Karpas-422 (cell line): ENCODE measurements at places on chromosomes 2 and 18. TPM values are rescaled to one million over a fixed set of nuclear protein-coding genes. Genes with fewer than 3 reads are reported as not detected.

SH3RF3 gene
- 0.11 and 0.34 TPM in 2 replicates for total RNA-seq

DNA sequence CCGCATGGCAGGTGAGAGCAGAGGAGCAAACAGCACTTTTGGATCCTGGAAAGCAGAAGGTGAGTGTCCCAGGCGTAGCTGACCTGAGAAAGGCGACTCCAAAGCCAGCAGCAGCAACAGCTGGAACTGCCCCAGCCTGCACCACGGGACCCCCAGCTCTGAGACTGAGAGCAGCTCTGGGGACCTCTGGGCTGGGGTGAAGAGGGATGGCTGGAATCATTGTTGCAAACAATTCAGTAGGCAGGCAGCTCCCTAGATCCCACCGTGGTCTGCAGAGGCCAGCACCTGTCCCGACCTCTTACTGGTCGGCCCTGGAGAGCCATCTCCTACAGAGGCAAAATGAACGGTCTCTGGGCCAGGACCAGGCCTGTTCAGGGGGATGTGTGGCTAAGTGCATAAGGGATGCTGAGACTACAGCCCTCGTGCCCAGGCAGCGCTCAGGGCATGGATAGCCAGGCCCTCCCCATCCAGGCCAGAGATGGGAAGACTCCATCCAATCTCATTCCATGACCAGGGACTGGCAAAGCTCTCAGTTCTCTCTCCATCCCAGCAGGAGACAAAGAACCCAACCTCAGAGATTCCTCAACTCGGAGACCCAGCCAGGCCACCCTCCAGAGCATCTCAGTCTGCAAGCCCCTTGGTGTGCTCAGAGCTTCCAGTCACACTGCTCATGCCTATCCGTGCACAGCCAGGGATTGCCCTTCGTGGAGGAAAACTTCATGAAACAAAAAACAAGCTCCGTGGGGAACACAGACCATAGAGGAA is 38.2 kb upstream of the ALPP start:
- H3K4me1 ChIP-seq, result no peaks in the 10 kb centered on the region
- H3K4me3 ChIP-seq, result no peak overlapping the region
- H3K27me3 ChIP-seq, result no peaks in the 10 kb centered on the region
- DNase-seq, result no peak
- no peaks in the 10 kb centered on the region for H3K36me3 ChIP-seq
- H3K27ac ChIP-seq, result no peak overlapping the region

- no peak overlapping the region for H3K4me3 ChIP-seq
- DNase-seq, result no peak
- H3K4me1 ChIP-seq, result no peaks in the 10 kb centered on the region
- H3K27me3 ChIP-seq, result no peaks in the 10 kb centered on the region
- no peak overlapping the region for H3K27ac ChIP-seq
These were observed 244.4 kb downstream of the ATAD2B start for GRCh38 chr2:23682481-23682880.

DNA sequence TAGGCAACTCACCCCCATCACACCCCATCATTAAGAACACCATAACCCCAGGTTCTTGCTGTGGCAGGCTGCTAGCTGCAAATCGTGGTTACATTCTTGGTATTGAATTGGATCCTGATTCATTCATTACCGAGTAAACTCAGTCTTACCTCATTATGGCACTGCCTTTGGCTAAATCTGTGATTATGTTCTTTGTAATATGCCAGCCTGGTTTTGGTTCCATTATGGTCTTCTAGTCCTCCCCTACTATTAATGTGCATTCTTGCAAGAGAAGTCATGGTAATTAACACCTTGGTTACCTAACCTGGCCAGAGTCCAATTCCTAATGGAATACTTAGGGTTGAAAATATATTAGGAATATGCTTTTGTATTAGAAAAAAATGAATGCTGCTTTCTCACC is 258.9 kb upstream of the APCDD1 start:
- H3K27me3 ChIP-seq, result no peaks in the 10 kb centered on the region
- H3K4me3 ChIP-seq, result no peak overlapping the region
- no peaks in the 10 kb centered on the region for H3K4me1 ChIP-seq

- DNase-seq, result no peak
- no peak overlapping the region for H3K27ac ChIP-seq
These were observed 147.0 kb downstream of the ANTXR1 start for GRCh38 chr2:69159986-69160385.

- peaks cover 4% of the 10 kb centered on the region; the same call in 1 of the 2 replicates for H3K4me1 ChIP-seq
- H3K36me3 ChIP-seq, result no peaks in the 10 kb centered on the region
- H3K27ac ChIP-seq, result no peak overlapping the region
- DNase-seq, result no peak
These were observed 157.3 kb upstream of the SALL3 start for GRCh38 chr18:78822171-78822948.

RAB6D gene
- total RNA-seq, result not detected in 2 replicates

DNA sequence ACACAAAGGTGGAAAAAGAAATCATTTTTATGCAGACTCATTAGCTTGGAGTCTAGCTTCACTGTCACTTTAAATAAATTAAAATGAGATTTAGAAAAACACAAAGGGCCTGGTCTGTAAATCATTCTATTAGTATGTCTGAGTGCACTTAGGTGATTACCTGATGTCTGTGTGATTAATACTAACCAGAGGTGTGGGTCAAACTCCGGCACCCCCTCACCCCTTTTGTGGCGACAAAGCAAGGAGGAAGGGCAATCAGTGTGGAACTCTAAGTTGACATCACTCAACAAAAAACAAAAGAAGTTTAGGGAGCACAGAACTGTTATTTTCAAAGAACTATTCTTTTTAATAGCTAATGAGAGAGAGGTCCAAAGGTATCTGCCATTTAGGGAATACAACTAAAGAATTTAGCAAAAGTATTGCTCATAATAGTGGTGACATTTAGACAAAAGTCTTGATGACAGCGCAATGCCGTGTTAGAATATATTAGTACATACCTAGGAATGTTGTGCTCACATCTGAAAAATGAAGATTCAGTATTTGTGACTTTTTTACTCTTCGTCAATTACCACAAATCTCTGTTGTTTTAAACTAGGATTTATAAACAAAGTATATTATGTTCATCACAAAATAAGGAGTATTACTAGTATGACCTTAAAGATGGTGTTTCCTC is 66.3 kb downstream of the ZEB2 start:
- no peak overlapping the region for H3K4me3 ChIP-seq
- H3K27ac ChIP-seq, result no peak overlapping the region
- no peaks in the 10 kb centered on the region for H3K27me3 ChIP-seq
- H3K4me1 ChIP-seq, result peaks cover 66% of the 10 kb centered on the region
- no peak for DNase-seq
- no peaks in the 10 kb centered on the region for H3K36me3 ChIP-seq

ACMSD gene
- not detected in 2 replicates for total RNA-seq

DNA sequence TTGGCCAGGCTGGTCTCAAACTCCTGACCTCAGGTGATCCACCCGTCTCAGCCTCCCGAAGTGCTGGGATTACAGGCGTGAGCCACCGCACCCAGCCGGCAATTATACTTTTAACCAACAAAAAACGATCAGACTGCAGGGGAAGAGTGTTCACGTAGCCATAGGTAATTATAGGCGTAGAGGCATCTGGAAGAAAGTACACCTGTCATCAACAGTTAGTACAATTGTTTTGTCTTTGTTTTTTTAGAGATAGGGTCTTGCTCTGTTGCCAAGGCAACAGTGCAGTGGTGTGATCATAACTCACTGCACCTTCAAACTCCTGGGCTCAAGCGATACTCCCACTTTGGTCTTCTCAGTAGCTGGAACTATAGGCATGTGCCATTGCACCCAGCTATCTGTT is 20.0 kb downstream of the ST3GAL5 start:
- no peaks in the 10 kb centered on the region for H3K27me3 ChIP-seq
- no peak overlapping the region for H3K27ac ChIP-seq
- H3K4me3 ChIP-seq, result no peak overlapping the region
- no peaks in the 10 kb centered on the region for H3K4me1 ChIP-seq
- no peaks in the 10 kb centered on the region for H3K36me3 ChIP-seq
- no peak for DNase-seq

DNA sequence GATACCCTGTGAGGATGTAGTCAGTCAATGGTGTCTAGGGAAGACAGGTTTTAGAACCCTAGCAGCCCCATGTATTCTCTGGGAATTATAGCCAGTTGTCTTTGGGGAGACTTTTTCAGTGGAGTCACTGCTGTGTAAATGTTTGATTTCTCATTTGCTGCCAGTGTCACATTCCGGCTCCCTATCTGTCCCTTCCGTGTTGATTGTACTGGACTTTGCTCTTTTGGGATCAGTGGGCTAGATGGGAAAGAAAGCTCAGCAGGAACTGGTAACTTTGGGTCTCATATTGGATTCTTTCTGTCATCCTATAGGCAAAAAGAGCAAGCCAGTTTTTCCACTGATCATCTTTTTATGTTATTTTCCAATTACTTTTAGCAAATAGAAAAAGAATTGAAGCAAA is 70.1 kb downstream of the GTF3C3 start:
- no peaks in the 10 kb centered on the region for H3K27me3 ChIP-seq
- no peak overlapping the region for H3K27ac ChIP-seq
- no peaks in the 10 kb centered on the region for H3K4me1 ChIP-seq
- peaks cover 66% of the 10 kb centered on the region for H3K36me3 ChIP-seq
- no peak for DNase-seq

- H3K27me3 ChIP-seq, result no peaks in the 10 kb centered on the region
- H3K27ac ChIP-seq, result no peak overlapping the region
- no peak overlapping the region for H3K4me3 ChIP-seq
- peaks cover 14% of the 10 kb centered on the region for H3K4me1 ChIP-seq
These were observed 118.4 kb downstream of the LNPK start for GRCh38 chr2:175883586-175884194.

DNA sequence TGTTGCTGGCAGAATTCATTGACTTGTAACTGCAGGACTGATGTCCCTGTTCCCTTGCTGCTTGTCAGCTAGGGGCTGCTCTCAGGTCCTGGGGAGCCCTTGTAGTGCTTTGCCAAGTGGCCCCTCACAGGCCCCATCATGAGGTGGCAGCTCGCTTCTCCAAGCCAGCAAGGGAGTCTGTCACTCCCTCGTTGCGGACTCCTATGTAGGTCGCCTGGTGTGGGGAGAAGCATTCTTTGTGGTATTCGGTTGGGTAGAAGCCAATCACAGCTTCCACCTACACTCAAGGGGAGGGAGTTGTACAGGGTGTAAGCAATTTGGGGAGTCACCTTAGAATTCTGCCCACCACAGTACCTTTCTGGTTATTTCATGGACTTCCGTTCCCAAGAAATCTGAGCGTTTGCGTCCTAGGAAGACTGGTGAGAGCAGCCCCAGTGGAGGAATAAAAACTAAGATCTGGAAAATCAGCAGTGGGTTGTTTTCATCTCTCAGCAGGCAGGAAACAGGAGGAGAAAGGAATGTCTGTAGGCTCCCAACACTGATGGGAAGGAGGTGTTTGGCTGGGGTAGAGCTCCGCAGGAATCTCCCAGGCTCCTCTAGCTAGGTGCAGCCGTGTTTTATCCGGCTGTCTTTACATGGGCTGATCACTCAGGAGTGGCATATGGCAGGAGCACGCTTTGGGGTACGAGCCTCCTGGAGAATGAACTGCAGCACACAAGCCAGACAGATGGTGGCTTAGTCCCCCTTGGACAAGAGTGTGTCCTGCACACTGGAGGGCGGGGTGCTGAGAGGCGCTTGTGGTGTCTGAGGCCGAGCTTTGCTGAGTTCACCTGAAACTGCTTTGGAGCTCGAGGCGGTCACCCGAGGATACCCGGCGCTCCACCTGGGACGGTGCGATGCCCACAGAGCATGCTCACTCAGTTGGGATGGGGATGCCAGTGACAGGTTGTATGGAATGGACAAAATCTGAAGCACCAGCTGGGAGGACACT is 58.3 kb downstream of the LDLRAD4 start:
- no peaks in the 10 kb centered on the region for H3K27me3 ChIP-seq
- no peaks in the 10 kb centered on the region for H3K4me1 ChIP-seq
- H3K36me3 ChIP-seq, result no peaks in the 10 kb centered on the region; the same call in 1 of the 2 replicates
- H3K27ac ChIP-seq, result no peak overlapping the region

DNA sequence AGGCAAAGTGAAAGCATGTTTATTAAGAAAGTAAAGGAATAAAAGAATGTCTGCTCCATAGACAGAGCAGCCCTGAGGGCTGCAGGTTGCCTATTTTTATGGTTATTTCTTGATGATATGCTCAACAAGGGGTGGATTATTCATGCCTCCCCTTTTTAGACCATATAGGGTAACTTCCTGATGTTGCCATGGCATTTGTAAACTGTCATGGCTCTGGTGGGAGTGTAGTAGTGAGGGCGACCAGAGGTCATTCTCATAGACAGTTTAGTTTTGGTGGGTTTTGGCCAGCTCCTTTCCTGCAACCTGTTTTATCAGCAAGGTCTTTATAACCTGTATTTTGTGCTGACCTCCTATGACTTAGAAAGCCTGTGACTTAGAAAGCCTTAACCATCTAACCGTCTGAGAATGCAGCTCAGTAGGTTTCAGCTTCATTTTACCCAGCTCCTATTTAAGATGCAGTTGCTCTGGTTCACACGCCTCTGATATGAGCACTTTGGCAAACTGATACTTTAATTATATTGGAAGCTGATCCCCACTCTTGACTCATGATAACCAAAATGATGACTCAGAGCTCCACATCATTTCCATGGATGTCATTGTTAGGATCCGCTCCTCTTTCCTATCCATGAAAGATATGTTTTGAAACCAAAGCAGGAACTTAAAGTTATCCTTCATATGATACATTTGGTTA is 14.5 kb upstream of the ERMN start:
- DNase-seq, result no peak
- no peak overlapping the region for H3K4me3 ChIP-seq
- H3K27ac ChIP-seq, result no peak overlapping the region

BCL11A gene
- 159 and 190 TPM in 2 replicates for total RNA-seq

- no peaks in the 10 kb centered on the region for H3K36me3 ChIP-seq
- DNase-seq, result no peak
- H3K4me1 ChIP-seq, result no peaks in the 10 kb centered on the region
- H3K4me3 ChIP-seq, result no peak overlapping the region
- H3K27me3 ChIP-seq, result no peaks in the 10 kb centered on the region
- H3K27ac ChIP-seq, result no peak overlapping the region
These were observed 114.4 kb upstream of the CHRNA1 start for GRCh38 chr2:174878537-174879147.

DNA sequence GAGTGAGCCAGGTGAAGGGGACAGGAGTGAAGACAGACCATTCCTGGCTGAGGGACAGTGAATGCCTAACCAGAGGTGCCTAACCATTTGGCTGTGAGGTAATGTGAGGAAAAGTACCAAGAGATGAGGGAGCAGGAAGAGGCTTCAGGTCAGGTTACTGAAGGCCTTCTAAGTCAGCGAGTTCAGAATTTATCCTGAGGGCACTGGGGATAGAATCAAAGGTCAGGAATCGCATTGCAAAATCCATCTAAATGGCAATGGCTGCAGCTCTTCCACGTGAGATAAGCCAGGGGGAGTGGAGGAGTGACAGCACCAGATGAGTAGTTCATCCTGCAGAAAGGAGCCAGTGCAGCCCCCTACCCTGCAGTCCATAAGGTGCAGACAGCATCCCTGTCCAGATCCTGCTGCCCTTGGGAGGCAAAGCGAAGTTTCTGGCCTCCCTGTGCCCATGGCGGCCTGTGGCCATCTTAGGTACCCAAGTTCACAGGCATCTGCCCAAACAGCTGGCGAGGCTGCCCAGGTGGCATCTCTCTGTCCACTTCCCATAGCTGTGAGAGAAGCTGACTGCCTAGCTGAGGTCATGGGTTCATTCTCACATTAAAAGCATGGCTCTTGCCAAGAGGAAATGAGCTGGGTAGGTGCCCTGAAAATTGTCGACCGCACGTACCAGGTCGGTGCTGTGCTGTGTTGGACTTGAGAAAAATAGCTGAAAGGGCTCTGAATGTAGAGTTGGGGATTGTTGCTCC is 49.5 kb downstream of the CYP27C1 start:
- DNase-seq, result no peak
- no peak overlapping the region for H3K4me3 ChIP-seq
- no peaks in the 10 kb centered on the region for H3K36me3 ChIP-seq
- no peak overlapping the region for H3K27ac ChIP-seq
- no peaks in the 10 kb centered on the region for H3K27me3 ChIP-seq

ABCB11 gene
- 0.07 TPM in 1 of 2 replicates, not detected in the other for total RNA-seq
